ENCODE measurements at places on chromosomes 4 and X.

DNA sequence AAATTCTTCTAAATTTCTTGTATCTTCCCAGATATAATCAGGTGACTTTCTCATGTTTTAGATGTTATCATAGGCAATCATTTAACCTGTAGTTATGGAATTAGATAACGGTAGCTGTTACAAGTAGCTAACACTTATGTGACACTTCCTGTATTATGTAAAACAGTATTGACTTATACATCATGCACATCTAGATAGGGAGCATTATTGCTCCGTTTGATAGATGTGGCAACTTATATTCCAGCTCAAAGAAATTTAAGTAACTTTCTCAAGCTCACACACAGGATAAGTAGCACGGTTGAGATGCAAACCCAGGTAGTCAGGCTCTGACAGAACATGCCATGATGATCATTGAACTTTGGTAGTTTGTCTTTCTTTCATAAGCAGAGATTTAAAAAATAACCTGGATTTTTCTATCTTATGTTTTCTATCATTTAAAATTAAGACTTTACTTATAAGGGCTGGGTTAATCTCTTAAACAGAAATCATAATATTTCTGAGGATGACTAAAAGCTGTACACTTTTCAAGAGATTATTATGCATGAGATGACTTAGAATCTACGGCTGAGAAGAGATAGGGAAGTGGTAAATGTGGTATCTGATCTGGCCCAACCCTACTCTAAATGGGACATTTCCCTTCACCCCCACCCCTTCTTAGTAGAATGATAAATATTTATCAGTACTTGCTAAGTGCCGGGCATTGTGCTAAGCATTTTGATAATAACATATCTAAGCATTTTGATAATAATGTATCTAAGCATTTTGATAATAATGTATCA lies 69.1 kb upstream of the HPGD start:
- DNase-seq, result no peak

- DNase-seq, result no peak
Measured at GRCh38 chr4:185589067-185589836, 53.9 kb upstream of the PDLIM3 start.

- no peak for DNase-seq
Measured at GRCh38 chr4:109562457-109563239, 2.6 kb downstream of the MCUB start.

- no peak for DNase-seq
Measured at GRCh38 chrX:11952176-11952720, 186.0 kb upstream of the FRMPD4 start.

- DNase-seq, result no peak
Measured at GRCh38 chrX:2397229-2398063, 103.3 kb downstream of the DHRSX start.

- DNase-seq, result no peak
Measured at GRCh38 chr4:112140536-112140935, 4.7 kb upstream of the FAM241A start.

DNA sequence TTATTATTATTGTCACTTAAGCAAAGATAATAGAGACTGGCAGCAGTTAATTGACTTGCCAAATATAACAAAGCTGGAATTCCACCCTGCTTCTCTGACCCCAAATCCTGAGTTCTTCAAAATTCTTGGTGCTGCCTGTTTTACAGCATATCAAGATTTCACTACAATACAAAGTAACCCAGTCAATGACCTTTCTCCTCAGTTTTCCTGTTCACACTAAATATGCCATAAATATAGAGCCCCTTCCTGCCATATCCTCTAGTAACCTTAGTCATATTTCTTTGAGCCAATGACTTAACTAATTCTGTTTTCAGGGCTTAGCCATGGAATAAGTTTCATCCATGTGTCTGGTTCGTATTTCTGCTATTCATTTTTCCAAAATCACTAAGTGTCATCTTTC lies 315.3 kb upstream of the HS3ST1 start:
- no peak for DNase-seq

GRCh38 chrX:69014200-69014599 lies 151.1 kb downstream of the PJA1 start:
- DNase-seq, result no peak

- DNase-seq, result no peak
Measured at GRCh38 chrX:84187533-84188319, at the start of gene RPS6KA6. RPS6KA6 (minus strand) TSS chrX:84188199; CDS start chrX:84187899, 300 bp downstream.

GRCh38 chr4:17898553-17899055 lies 87.8 kb downstream of the NCAPG start:
- DNase-seq, result no peak

GRCh38 chr4:147674073-147674472 lies 9.9 kb downstream of the PRMT9 start:
- DNase-seq, result no peak

GRCh38 chr4:83114576-83114975 lies at the start of gene PLAC8:
PLAC8 (minus strand) TSS chr4:83114729; CDS start chr4:83107921, 6,808 bp downstream.
- no peak for DNase-seq

DNA sequence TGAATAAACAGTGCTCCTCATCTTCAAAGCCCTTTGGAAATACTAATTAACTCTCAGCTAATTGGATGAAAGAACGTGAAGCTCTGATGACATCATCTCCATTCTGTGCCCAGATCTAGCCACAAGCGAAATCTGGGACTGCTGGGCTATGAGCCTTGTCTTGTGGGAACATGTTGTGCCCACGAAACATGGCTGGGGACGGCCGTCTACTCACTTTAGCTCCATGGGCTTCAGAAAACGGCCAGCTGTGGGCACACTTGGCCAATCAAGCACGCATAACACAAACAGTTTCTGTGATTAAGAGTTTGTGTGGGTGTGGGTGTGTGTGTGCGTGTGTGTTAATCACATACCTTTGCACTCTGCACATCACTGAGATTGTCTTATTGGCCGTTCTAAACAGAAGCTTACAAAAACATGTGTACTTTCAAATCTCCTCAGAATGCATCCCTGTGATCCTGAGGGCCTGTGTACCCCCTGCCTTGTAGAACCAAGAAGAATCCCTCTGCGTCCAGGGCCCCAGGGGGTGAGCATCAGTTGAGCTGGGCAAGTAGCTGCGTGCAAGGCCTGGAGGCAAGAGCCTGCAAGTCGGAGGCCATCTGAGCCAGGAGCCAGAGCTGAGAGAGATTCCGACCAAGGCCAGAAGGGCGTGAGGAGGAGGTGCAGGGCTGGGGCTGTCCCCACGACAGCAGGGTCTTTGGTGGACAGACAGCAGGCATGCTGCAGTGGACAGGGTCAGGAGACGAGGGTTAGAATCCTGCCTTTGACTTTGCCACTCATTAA lies 18.7 kb upstream of the ZNF185 start:
- DNase-seq, result no peak

DNA sequence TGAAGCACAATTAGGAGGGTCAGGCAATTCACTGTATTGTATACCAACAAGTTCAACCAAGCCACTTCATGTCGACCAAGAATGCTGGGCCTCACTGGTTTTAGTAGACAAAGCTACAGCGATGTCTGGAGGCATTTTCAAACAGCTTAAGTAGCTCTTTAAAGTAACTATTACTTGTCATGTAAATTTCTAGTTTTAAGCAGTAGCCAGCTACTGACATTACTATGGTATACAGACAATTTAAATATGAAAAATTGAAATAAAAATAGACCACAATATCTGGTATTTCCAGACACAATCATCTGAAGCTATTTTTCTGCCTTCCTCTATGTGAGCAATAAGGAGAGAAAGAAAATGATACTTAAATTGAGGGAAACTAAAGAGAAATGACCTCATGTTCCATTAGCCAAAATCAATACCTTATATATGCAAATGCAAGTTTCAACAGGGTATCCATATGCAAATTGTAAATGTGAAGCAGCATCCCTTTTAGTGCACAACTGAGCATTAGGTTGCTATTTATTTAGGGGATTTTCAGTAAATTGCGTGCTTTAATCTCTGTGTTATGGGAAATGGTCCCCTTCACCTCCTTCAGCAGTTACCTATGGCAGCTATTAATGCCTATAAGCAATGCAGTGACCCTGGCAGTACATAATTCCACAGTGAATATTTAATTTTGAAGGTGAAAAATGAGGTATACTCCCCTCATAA lies 119.5 kb downstream of the GPC3 start:
- no peak for DNase-seq

- no peak for DNase-seq
Measured at GRCh38 chr4:24476282-24476681, 108.1 kb downstream of the DHX15 start.

GRCh38 chr4:186685767-186686183 lies 37.9 kb downstream of the FAT1 start:
- DNase-seq, result no peak

GRCh38 chr4:150310159-150310895 lies 232.1 kb downstream of the DCLK2 start:
- DNase-seq, result no peak

DNA sequence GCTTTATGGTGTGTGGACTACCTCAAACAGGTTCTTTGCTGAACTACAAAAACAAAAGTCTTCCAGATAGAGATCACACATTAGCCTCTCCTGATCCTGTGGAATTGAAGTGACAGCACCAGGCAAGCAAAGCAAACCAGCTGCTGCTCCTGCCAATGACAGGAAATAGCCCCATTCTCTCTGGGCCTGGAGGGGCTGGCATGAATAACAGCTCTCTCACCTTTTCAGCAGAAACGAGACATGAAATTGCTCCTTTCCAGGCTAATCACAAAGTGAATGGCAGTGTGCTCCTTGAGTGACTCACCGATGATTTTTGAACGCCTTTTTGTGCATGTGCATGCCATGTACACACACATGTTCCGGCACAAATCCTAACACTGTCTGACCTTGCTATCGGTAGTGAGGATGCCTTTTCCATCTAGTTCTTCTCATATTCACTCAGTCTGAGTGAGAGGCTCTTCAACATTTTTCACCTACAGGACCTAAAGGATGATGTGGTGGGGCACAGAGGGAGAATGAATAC lies 24.4 kb downstream of the MFAP3L start:
- DNase-seq, result no peak

GRCh38 chrX:118593407-118593806 lies 97.8 kb downstream of the DOCK11 start:
- no peak for DNase-seq

- DNase-seq, result no peak
Measured at GRCh38 chr4:87005369-87005689, 70.5 kb downstream of the AFF1 start.

DNA sequence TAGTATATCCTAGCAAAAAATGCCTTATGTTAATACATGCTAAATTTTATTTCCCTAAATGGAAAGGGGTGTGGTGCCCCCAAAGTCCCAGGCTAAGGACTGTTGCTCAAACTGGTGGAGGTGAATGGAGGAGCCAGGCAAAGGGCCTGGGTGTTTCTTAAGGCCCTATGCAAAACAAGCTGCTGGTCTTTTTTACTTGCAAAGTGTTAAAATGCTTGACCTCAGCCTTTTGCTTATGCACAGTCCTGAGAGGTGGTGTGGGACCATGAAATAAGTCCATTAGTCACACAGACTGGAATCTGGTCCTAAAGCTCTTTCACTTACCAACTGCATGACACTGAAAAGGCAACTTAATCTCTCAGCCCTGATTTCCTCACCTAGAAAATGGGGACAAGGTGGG lies 223.5 kb upstream of the MBNL3 start:
- DNase-seq, result no peak

DNA sequence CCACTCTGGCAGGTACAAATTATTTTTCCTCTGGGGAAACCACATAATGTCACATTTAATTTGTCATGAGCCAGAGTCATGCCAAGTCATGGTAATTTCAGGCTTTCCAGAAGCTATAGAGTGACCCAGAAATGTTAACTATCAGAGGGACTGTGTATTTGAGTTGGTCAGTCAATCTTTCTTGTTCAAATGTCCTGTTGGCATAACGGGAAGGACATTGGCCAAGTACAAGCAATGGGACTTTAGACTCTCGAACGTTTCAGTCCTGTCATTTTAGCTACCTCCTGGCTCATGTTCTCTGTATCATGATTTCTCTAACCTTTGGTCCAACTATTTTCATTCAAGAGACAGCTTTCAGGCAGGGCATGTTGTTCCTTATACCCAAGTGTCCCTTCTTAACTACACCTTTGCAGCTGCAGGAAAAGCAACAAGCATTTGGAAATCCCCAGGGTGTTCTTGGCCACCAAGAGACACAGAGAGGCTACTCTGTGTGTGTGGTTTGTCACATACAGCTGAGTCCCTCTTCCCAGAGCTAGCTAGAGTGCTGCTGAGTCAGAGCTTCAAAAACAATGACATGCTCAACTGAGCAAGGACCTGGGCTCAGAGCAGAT lies 142.6 kb downstream of the EGF start:
- DNase-seq, result no peak

GRCh38 chrX:154822029-154822428 lies 12.4 kb downstream of the SMIM9 start:
- no peak for DNase-seq

- no peak for DNase-seq
Measured at GRCh38 chrX:106889468-106889867, 13.7 kb downstream of the RIPPLY1 start.

GRCh38 chr4:30904215-30904555 lies 184.0 kb downstream of the PCDH7 start:
- no peak for DNase-seq

DNA sequence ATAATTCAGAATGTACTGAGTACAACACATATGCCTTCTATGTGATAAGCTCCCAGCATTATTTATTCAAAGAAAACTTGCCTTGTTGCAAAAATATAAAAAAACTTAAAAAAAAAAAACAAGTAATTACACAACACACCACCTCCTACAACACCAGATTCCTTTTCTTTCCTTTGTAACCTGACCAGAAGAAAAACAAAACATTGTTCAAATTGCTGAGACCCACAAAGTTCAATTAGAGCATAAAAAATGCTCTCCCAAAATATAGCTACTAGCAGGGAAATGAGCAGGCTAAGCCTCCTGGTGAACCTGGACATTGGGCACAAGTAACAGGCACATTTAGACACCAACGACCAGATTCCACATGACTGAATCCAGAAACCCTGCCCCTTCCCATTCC lies 38.3 kb downstream of the MECP2 start:
- DNase-seq, result no peak

DNA sequence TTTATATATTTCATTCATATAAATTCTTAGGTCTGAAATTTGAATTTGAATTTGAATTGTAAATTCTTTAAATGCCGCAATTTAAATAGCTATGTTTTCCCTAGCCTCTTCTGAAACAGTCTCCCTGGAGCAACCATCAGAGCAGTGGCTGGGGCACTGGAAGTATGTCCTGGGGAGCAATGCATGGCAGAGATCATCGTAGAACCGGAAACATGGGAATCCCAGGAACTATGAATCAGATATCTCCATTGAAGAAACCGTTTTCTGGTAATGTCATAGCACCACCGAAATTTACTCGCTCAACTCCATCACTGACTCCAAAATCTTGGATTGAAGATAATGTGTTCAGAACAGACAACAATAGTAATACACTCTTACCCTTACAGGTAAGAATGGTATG lies 4.9 kb downstream of the CPEB2 start:
- DNase-seq, result no peak

DNA sequence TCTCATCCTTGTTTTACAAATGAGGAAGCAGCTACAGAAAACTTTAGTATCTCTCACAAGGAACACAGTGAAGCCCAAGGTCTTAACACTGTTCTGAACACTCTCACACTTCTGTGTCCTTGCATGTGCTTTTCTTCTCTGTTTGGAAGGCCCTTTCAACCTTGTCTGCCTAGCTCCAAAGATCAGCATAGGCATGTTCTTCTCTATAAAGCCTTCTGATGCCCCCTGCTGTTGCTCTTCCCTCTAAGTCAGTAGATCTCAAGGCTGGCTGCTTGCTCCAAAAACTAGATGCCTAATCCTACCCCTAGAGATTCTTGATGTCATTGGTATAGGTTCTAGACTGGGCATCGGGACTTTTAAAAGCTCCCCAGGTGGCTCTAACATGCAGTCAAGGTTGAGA lies 5.9 kb downstream of the APOO start:
- DNase-seq, result no peak

- no peak for DNase-seq
Measured at GRCh38 chrX:33336783-33337182, 125.4 kb upstream of the DMD start.
